Left renal cortex interstitium (tissue), 4 donors: ENCODE measurements at places on chromosomes 5 and 9. TPM values are rescaled to one million over a fixed set of nuclear protein-coding genes. Genes with fewer than 3 reads are reported as not detected.

GRCh38 chr9:38255599-38255998, 136.9 kb upstream of the ALDH1B1 start:
- no peak for DNase-seq

DNA sequence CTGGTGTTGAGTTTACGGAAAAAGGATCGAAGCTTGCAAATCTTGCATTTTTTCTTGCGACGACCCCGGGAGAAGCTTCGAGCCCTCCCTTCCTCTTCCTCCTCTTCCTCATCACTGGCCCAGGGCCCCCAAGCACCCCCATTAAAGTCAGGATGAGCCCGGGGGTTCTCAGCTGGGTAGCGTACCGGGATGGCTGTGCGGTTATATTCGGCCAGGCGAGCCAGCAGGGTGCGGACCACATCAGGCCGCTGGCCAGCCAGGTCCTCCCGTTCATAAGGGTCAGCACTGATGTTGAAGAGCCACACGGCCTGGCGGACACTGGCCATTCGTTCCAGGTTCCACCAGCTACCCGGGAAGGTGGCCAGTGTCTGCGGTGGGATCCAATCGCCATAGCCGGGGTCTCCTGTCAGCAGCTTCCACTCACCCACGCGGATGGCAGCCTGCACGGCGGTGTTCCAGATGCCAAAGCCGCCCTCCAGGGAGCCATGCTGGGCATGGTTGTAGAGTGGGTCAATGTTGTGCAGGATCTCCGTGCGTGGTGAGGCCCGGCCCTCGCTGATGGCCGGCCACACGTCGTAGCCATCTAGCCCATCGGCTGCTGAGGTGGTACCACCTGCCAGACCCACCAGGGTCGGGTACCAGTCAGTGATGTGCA, 5.3 kb downstream of the ARSI start:
- DNase-seq, result no peak

DNA sequence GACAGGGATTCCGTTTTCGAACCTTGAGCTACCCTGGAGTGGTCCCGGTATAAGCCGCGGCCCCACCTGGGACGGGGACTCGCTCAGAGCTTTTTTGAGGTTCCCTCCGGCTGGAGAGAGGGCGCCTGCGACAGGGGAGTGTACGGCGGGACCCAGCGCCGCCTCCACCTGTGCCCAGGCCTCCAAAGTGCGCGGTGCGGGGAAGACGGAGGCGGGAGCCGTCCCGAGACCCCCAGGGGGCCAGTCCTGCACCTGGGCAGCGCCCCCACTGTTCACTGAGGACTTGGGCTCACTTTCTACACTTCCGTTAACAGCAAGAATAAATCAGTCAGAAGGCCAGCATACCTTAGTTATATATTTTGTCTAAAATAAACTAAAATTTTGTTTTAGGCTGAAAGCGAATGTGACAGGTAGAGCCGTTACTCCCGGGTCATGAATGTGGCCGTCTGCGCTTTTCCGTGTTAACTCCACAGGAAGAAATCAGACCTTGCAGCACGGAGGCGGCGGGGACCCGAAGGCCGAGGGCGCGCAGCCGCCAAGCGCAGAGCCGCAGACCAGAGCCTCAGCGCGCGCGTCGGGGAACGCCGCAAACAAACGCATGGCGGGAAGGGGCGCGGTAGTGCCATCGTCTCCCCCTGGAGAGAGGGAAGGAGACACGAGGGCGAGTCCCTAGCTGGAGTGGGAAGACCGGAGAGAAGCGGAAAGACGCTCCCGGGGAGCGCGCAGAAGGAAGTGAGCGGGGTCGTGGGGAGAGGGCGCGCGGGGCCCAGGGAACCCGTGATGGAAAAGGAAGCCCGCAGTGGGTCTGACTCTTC, 14.1 kb downstream of the TRIM7 start:
- no peak for DNase-seq

DNA sequence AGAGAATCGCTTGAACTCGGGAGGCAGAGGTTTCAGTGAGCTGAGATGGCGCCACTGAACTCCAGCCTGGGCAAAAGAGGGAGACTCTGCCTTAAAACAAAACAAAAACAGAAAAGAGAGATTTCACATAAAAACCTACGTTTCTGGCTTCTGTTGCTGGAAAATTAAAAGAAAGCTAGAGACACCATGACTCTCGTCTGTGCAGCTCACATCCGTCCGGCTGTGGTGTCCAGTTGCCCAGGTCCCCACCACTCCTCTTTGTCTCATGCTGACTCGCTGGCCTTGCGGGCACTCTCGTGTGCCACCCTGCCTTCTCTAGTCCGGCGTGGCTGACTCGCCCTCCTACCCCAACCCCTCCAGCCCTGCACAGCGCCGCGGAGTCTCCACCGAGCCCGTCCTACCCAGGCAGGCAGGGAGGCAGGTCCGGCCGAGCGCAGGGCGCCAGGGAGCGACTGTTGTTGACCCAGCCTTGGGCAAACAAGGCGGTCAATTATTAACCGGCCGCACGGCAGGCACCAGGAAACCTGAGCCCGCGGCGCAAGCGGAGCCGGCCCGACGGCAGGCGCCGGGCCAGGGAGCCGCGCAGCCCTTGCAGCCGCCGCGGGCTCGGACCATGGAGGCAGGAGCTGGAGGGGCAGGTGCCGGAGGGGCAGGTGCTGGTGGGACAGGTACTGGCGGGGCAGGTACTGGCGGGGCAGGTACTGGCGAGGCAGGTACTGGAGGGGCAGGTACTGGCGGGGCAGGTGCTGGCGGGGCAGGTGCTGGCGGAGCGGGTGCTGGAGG, at the start of gene PRRT1B:
Gene PRRT1B, plus strand, starts transcription at position 521 of the 783 bp plus-strand sequence. Its CDS starts 93 bp downstream, at position 614.
- peak; percentile 69 for DNase-seq

Gene RPL37
- polyA plus RNA-seq, result 2,058 TPM
